NCI-H146 (cell line): ENCODE measurements at places on chromosomes 1 and 21.
A peak's percentile ranks its signal among the peaks of the same experiment; 100 is the strongest.

- DNase-seq, result no peak
These were observed 14.3 kb downstream of the ADAMTSL4 start for GRCh38 chr1:150563340-150564038.

- DNase-seq, result no peak
These were observed 7.7 kb upstream of the ECE1 start for GRCh38 chr1:21297975-21298374.

DNA sequence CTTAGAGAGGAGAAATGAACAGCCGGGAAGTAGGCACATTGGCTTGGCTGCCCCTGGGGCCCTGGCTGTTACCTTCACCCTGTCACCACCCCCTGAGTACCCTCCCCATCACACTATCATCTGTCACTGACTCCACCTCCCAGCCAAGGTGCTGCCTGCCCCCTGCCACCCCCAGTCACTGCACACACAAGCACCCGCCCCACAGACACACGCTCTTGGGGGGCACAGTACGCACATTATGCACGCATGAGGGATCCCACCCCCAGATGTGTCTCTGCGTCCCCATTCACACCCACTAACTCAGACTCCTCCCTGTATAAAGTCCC, 223.3 kb downstream of the PTPRU start:
- no peak for DNase-seq

DNA sequence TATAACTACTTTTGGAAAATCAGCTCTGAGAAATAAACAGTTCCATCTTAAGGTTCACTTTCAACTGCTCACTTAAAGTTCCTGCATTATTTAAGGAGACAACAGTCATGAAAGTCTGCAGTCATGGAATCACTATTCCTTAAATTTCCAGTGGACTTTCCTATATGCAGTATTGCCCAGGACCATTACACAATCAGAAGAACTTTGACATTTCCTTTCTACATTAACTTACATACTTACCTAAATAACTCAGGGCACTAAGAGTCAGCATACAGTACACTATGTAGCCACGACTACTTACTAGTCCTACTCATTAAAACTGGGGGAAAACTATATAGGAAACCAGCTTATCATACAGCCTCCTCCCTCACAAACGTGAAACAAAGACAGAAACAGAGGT, 220.1 kb downstream of the SLC45A1 start:
- DNase-seq, result no peak

DNA sequence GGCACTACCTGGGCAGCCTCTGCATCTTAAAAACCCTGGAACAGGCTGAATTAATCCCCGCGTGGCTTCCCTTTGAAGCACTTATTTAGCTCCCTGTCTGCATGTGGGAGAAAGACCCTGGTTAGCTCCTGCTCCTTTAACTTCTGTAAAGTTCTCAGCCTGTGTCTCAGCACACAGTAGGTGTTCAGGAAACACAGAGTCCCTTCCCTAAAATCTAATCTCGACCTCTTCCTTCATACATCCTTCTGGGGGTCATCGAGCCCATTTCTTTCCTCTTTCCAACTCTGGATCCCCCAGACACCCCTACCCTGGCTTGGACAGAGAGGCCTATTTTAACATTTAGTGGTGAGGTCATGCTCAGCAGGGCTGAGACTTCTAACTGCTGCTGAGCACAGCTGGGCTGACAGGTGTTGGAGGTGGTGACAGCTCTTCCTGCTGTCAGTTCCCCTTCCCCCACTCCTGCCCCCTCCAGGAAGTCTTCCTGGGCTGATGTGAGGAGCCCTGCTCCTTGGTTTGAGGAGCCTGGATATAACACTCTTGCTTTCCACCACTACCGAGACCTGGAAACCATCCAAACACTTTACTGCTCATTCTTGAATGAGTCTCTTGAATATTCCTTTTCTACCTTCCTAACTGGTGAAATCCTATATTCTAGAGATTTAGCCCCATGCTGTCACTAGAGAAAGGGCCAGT, 5.3 kb downstream of the E2F2 start:
- peak; percentile 40 for DNase-seq

GRCh38 chr1:80363689-80364475, 1357.4 kb upstream of the ADGRL4 start:
- no peak for DNase-seq

DNA sequence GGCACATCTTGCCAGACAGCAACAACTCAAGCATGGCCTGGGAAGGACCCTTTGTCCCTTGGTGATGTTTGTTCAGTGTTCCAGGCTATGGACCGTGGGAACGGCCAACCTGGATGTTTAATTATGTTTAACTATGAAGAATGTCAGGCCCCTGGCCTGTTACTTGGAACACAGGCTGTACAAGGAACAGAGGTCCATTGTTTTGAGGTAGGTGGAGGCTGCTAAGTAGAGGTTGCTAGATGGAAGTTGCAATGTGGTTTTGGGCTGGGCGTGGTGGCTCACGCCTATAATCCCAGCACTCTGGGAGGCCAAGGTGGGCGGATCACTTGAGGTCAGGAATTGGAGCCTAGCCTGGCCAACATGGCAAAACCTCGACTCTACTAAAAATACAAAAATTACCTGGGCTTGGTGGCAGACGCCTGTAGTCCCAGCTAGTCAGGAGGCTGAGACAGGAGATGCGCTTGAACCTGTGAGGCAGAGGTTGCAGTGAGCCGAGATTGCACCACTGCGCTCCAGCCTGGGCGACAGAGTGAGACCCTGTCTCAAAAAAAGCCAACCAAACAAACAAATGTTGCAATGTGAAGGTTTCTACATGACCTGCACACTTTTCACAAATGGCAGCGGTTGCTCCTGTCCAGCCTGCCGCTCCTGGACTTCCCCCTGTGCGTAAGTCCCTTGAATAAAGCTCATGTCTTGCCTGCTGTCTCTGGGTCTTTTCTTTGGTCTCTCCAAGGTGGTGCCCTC, 2.5 kb upstream of the LEFTY1 start:
- no peak for DNase-seq

- no peak for DNase-seq
These were observed 6.2 kb upstream of the KLF18 start for GRCh38 chr1:44147582-44147981.

GRCh38 chr1:234725177-234726132, 115.5 kb upstream of the IRF2BP2 start:
- peak; percentile 45 for DNase-seq

DNA sequence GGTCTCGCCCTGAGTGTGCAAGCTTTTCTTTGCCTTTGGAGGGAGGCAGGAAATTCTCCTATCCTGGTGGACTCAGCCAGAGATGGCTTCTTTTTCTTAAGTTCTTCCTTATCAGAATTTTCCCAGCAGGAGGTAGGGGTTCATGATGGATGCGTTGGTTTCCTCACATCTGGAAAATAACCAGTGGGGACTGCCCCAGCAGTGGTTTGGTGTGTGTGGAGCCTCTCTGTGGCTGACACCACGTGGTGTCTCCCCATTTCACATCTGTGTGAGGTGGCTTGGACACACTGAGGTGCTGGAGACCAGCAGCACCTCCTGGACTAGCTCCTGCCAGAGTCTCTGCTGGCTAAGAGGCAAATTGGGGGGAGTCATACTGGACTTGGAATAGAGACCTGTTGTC, 32.6 kb downstream of the B3GALT5 start:
- DNase-seq, result no peak

DNA sequence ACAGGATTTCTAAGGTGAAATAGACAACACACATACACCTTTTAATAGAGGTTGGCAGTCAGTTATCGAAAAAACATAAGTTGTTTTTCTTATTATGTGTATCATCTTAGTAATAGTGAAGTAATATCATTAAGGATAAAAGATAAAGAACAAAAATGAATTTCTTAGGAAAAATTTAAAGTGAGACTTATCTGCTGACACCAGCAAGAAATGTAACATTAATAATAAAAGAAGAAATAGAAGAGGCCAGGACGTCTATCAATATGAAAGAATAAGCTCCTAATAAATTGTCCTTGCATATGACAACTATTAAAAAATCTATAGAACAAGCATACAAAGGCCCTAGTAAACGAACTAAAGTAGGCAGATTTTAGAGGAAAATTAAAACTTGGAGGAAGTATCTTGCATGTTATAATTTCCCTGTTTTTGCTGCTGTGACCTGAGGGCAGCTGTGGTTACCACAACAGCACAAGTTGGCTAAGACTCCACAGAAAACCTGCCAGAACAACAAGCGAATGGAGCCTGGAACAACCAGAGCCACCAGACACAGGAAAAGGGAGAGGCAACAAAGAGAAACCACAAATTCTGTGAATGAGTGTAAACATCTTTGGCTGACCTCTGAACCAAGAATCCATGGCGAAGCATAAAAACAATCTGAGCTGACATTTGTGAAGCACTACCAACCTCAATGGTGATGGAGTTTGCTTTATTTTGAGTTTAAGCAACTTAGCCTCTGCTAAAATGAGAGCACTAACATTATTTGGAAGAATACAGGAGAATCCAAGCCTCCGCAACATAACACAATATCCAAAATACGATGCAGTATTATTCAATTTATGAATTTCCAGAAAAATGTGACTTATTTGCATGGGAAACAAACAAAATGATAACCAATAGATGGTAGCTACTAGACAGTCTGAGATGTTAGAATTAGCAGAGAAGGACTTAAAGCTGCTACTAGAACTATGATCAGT, 207.5 kb downstream of the KCNT2 start:
- no peak for DNase-seq

- DNase-seq, result peak; percentile 10
These were observed 2.6 kb downstream of the KCNA3 start for GRCh38 chr1:110672001-110672752.

- peak; percentile 96 for DNase-seq
These were observed 6.6 kb downstream of the CBR3 start for GRCh38 chr21:36141513-36141925.

- no peak for DNase-seq
These were observed 641.8 kb downstream of the MATN1 start for GRCh38 chr1:30081379-30082102.

DNA sequence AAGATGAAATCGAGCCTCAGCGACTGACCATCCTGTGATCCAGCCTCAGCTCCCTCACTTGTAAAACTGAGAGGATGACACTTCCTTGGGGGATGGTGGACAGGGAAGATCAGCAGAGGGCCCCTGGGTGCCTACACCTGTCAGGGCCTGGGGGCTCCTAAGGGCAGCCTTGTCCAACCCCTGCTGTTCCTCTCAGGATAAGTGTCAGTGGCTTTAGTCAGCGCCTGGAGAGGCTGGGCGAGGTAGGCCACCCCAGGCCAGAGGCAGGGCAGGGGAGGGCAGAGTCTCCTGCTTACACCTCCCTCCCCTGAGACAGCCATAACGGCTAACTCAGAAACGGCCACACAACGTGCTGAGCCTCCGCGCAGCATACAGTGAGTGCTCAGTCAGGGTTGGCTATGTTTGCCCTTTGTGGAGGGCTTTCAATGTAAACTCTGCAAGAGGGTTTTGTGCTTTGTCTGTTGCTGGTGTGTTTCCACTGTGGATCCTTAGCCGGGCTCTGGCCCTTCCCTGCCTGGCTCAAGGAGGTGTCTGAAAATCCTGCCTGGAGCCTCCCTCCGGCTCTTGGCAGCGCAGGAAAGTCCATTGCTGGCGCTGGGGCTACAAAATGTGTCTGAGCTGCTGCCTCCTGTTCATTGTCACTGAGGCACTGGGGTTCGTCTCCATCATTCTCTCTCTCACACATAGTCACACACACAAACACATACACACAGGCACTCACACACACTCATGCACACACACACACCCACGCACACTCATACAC, 588.4 kb downstream of the PTPRU start:
- DNase-seq, result no peak

DNA sequence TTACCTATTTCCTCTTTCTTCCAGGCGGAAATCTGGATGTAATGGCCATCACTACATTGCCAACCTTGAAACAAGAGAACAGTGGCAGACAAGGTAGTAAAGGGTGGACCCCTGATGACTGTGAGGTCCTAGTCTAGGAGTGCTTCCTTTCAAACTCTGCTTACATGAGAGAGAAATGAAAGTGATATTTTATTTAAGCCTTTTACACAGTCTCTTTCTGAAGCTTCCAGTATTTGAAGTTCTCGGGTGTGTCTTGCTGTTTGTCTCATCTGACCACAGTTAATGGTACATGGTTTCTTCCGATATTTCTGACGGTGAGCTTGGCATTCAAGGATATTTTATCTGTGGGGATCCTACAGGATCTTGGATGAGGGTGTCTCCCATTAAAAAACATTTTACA, 215.2 kb downstream of the SLC45A1 start:
- DNase-seq, result no peak

DNA sequence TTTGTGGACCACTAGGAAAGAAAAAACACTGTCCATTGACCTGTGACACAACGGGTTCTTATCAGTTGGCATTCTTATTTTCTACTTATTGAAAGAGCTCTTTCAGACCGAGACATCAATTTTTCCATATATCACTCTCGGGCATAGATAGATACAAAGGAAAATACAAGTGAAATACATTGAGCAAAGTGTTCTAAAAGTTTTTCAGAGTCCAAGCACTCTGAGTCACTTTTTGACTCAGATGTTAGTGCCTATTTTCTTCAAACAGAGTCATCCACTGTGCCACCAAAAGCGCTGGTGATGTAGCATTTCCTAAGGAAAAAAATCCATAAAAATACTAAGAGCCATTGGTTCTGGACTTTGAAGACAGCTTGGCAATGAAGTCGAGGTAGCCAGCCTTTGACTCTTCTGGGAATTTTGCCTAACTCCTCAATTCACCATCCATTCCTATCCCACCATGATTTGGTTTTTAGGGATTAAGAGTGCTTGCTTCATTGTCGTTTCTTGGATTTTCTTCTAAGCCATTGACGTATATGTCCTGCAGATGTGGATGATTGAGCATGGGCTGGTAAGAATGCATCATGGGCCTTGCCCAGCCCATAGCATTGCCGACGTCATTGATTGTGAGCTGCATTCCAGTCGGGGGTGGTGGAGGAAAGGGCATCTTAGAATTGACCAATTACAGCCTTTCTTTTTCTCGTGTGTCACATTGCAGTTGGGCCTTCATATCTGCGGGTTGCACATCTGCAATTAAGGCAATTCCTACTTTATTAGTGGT, 10.6 kb downstream of the GALNT2 start:
- no peak for DNase-seq

- DNase-seq, result no peak
These were observed 5.6 kb downstream of the MX2 start for GRCh38 chr21:41367301-41367944.

GRCh38 chr1:12166834-12167492, at the start of gene TNFRSF1B:
TNFRSF1B (plus strand) TSS chr1:12166991; CDS start chr1:12167092, 101 bp downstream.
- DNase-seq, result peak; percentile 21

- no peak for DNase-seq
These were observed 41.0 kb downstream of the ZFYVE9 start for GRCh38 chr1:52182874-52183400.

DNA sequence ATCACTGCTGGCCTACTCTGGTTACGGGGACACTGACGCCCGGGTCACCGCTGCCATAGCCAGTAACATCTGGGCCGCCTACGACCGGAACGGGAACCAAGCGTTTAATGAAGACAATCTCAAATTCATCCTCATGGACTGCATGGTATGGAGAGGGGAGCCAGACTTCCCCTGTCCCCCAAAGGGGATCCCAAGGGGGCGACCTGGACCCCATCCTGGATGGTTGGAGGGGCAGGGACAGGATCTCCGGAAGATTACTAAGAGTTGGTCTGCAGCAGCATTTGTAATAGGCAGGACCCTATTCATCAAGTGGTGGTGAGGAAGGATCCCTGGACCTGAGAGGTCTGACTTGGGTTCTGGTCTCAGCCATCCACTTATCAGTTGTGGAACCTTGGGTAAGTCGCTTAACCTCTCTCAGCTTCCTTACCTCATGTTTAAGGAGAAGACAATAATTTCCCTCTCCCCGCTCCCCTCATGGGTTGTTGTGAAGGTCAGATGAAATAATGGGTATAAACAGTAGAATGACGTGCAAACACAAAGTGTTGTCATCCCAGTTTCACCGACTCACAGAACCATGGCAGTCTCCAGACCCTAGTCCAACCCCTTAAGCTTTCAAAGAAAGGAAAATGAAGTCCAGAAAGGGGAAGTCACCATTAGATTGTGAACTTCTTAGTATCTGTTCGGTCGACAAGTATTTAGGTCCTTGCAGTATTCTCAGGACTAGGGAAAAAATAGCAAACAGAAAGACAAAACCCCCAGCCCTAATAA, 883 bp downstream of the LAMTOR2 start:
- no peak for DNase-seq
